ENCODE measurements at places on chromosomes 11 and 22.

DNA sequence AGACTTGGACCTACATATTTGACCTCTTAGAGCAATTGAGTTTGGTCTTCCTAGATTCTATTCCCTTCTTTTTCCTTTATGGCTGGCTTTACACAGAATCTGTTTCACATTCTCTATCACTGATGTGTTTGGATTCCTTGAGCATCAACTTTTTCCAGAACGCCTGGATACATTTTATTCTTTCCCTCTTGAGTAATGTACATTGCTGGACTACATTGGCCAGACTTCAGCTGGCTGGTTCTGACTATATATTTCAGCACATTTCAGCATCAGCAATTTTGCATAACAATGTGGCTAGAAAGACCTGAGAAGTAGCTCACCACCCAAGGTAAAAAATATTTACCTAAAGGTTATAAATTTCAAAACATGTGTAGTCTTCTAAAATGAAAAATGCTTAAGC is 2198.2 kb upstream of the RAG2 start:
- DNase-seq, result no peak

DNA sequence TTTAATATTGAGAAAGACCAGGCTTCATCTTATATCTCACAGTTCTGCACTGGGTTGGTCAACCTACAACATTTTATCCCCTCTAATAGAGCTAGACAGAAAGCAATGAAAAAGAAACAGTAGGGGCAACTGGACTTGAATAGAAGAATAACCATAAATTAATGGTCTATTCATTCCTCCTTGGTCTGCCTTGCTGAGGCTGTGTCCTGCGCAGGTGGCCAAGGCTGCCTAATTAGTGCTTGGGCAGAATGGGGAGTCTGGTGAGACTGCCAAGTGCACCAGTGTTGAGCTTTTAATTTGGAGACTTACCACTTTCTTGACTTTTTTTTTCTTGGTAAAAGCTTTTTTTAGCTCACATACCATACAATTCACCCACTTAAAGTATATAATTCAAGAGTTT is 35.0 kb upstream of the SPON1 start:
- no peak for DNase-seq

DNA sequence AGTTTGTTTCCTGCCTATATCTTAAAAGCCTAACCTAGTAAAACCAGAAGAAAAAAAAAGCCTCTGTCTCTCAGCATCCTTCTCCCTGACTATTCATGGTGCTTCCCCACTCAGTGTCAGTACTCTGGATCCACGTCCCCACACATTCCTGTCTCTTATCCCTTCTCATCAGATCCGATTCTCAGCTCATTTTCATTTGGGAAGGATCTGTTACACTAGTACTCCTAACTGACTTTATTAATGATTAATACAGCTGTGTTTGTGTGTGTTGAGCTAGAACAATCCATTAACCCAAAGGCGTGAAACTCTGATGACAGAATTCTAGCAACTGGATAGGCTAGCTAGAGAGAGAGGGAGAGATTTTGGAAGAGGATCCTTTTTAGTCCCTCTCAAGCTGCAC is 1.5 kb downstream of the PRRG4 start:
- no peak for DNase-seq

DNA sequence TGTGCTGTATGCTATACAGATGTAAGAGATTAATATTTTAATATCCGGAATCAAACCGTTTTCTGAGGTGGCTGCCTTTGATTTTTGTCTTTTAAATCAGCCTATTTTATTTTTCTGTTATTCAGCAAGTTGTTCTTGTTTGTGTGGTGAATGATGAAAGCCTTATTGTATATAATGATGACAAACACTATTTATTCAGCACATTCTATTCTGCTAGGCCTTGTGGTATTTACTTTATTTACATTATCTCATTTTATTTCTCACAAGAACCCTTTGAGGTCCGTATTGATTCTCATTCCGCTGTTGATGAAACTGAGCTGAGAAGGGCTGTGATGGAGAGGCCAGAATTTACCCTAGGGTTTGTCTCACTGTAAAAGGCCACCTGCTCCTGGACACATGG is 40.5 kb downstream of the KREMEN1 start:
- DNase-seq, result no peak

DNA sequence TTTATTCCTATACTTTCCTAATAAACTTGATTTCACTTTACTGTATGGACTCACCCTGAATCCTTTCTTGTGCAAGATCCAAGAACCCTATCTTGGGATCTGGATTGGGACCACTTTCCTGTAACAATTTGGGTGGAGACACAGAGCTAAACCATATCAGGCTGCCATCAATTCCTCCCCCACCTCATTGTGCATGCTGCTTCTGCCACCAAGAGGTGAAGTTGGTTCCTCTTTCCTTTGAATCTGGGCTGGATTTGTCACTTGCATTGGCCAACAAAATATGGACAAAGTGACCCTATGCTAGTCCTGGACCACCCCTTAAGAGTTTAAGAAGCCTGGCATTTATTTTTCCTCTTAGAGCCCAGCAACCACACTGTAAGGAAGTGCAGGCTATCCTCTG is 39.4 kb upstream of the CEP295 start:
- DNase-seq, result no peak

- no peak for DNase-seq
These were observed 1024.3 kb downstream of the TBC1D22A start for GRCh38 chr22:47786650-47787290.

DNA sequence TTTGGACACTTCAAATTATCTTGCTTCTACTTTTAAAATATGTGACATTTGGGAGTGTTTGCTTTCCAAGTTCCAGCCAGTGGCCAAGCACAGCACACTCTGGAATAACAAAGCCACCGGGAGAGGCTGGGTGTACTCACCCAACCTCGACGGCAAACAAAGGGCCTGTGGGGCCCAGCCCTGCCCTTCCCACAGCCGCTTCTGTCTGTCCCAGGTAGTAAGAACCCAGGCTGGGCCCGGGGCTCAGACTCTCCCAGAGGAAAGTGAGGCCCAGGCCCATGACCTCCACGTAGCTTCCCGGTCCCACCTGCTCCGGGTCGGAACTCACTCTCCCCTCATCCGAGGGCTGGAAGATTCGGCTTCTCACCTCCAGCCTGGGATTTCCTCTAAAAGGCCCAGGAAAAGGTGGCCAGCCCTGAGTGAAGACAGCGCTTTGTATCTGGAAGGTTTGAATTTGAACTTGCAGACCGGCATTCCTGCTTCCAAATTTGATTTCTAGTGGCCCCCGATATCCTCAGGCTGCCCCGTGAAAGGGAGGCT is 93.5 kb downstream of the CELSR1 start:
- no peak for DNase-seq

- DNase-seq, result no peak
These were observed 423.0 kb downstream of the DYNC2H1 start for GRCh38 chr11:103532133-103532788.

DNA sequence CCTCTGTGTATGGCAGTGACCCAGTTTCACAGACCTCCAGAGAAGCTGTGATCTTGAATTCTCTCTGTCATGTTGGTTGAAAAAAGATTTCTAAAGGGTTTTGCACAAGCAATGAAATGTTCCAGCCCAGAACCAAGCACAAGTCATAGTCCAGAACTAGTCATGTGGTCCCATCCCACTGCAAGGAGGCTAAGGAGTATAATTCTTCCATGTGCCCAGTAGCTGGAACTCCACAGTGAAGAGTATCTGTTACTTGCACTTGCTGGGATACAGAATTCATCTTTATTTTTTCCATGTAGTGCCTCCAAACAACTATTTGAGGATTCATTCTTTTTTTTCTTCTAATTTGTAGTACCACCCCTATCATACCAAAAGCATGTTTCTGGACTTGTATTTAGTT is 9.9 kb upstream of the MMP8 start:
- DNase-seq, result no peak

DNA sequence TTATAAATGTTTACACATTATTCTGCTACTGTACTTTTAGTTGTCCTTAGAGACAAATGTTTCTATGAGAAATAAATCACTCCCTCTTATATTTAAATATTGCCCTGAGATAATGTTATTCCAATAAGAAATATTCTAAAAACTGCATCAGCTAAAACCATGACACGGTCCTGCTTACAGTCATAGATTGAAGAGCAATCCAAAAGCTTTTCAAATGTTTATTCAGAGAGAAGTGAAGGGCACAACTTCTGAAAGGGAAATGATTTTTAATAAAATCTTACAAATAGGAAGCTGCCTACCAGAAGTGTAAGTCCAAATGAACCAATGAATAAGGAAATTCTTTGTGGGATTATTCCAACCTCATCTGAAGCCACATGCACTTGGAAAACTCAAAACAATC is 49.2 kb downstream of the STK33 start:
- DNase-seq, result no peak

GRCh38 chr22:29336751-29337490 is 21.4 kb upstream of the RASL10A start:
- no peak for DNase-seq

GRCh38 chr11:75103380-75104026 is 6.8 kb upstream of the OR2AT4 start:
- DNase-seq, result no peak

GRCh38 chr11:102577182-102577581 is 46.6 kb upstream of the MMP7 start:
- no peak for DNase-seq

DNA sequence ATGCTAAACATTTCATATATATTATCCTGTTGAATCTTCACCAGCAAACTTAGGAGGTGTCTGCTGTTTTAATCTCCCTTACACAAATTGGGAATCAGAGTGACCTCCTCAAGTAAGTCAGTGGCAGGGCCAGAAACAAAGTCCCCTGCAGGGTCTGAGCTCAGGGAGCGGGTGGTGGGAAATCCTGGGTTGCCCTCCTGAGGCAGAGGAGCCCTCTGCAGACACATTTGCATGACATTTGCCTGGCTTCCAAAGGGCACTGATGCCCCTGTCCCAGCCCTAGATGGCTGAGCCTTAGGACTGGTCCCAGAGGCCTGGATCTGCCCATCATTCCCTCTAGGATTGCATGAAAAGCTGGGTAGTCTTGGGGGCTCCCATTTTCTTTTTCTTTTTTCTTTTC is 2.1 kb upstream of the INPP5J start:
- DNase-seq, result no peak

- DNase-seq, result no peak
These were observed 147.4 kb upstream of the ZC3H12C start for GRCh38 chr11:109945626-109946321.

DNA sequence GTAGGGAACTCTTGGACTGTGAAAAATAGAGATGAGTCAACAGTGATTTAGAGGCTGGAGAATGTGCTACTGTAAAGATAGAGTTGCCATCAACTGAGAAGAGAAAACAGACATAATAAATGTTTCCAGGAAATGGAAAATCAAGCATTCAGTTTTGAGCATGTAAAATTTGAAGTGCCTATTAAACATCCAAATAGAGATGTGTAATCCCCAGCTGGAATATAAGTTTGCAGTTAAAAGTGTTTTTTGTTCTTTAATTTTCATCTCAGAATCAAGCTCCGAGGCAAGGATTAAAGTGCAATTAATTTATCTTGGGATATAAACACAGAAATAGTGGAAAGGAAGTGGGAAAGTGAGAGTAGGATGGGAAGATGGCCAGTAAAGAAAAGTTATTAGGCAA is 666.0 kb upstream of the RAG2 start:
- DNase-seq, result no peak

DNA sequence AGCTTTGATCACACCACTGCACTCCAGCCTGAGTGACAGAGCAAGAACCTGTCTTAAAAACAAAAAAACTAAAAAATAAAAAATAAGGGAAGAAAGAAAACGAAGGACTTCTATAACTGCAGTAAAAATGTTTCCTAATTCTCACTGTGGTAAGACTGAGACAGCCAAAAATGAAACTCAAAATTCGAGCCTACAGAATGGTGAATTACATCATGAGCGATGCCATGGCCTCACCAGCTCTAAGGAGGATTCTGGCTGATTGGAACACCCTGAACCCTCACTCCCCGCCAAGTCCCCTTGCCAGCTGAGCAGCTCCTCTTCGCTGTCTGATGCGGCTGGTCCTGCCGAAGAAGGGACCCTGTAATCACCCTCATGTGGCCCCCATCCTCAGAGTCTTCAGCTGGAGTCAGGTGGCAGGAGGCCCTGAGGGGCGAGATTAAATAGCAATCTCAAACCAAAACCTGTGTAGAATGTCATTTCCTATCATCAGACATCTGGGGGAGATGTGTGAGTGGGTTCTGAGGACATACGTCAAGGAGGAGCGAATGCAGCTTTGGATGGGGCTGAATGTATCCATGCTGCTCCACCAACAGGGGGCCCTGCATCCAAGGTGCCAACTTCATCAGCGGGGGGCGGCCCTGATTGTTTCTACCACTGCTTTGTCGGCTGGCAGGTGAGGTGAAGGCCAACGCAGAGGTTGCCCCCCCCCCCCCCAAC is 29.2 kb downstream of the PDGFB start:
- DNase-seq, result no peak

GRCh38 chr11:7364660-7365059 is 113.0 kb downstream of the SYT9 start:
- DNase-seq, result no peak

DNA sequence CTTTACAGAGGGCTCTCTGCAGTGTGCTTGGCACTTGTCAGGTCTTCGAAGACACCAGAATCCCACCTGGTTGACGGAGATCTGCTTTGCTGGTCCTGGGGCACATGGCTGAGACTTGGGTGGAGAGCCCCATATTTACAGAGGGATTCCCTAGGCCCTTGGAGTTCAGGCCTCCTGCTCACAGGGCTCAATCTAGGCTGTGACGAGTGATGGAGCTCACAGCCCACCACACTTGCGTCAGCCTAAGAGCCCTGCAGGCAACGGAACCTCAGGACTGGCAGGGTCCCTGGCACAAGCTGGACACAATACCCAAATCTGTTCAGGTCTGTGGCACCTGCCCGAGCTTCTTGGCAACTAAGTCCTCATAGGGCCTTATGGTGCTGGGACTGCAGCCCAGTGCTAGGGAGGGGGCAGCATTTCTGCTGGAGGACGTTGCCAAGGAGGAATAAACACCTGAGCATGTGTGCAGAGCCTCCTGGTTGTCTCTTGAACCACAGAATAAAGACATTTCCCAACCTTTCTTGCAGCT is 59.1 kb downstream of the KCNC1 start:
- no peak for DNase-seq

DNA sequence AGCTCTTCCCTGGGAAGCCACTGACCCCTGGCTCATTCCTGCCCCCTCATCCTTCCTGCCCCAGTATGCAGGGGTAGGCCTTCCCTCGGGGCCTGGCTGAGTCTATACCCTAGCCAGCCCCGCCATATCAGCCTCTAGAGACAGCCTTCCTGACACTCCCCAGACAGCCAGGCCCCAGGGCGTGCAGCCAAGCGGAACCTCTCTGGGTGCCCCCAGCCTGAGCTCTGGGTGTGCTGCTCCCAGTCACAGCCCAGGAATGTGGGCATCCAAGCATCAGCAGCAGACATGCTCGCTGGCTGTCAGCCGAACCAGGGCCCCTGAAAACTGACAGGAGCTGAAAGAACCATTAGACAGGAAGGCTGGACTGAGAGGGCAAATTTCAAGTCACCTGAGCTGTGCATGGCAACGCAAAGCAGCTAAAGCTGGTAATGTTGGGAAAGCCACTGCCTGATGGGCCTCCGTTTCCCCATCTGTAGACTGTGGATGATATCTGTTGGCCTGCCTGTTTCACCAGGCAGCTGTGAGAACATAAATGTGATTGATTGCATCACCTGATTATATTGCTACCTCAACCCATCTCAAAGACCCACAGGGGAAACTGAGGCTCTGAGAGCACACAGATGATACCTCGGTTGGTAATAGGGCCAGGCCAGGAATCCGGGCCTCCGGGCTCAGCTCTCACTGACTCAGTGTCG is 93.2 kb downstream of the LRRC32 start:
- DNase-seq, result no peak

- no peak for DNase-seq
These were observed 9.7 kb upstream of the APOL4 start for GRCh38 chr22:36211237-36211861.

GRCh38 chr22:35299217-35299672 is 449 bp upstream of the TOM1 start:
- no peak for DNase-seq

- DNase-seq, result no peak
These were observed 92.8 kb upstream of the APOA1 start for GRCh38 chr11:116930177-116930576.
